Eye (tissue), 1 donor: ENCODE measurements at places on chromosomes 13 and 19.
A peak's percentile ranks its signal among the peaks of the same experiment; 100 is the strongest.

GRCh38 chr13:98478189-98479129, 98.4 kb downstream of the STK24 start:
- no peak for DNase-seq

DNA sequence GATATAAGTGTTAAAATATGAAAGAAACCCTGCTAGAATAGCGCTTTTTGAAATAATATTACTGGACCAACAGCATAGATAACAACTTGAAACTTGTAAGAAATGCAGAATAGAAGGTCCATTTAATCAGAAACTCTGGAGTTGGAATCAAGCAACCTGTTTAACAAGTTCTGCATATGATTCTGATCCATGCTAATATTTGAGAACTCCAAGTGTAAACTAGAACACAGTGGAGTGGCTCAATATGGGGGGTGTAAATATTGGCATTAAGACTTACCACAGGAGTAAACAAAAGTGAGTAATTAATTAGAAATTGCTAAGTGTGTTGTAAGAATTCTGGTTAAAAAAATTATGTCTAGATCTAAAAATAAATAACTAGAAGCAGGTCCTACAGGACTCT, 151.2 kb downstream of the SLITRK1 start:
- no peak for DNase-seq

GRCh38 chr19:54421521-54421920, 6.3 kb downstream of the TTYH1 start:
- peak; percentile 21 for DNase-seq

DNA sequence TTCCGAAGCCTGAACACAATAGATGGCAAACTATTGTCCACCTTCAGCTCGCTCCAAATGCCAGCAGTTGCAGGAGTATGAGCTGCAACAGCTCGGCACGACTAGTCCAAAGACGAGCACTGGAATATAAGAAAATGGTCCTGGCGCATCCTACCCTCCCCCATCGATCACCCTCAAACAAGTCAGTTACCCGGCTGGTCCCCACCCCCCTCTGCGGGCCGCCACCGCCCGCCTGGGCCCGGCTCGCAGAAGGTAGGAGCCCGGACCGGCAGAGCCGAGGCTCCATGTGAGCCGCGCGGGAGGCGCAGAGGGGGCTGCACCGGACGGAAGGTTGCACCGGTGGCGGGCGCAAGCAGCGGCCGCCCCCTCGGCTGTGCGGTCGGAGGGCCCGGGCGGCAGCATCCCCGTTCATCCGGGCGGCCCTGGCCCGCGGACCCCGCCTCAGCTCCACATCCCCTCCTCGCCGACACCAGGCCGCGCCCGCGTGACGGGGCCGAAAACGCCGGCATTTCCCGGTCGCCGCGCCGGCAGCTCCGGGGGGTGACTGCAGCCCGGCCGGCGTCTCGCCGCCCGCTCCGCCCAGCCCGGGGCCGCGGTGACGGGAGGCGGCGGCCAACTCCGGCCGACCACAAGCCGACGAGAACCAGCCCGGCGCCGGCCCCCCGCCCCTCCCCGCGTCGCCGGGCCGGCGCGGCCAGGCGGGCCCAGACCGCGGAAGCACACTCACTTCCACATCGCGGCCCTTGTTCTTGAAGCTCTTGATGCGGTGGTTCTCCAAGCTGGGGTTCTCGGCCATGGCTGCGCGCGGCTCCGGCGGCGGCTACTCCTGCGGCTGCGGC, 552 bp downstream of the KPNA3 start:
- peak; percentile 85 for DNase-seq

GRCh38 chr19:40529093-40529954, 47.3 kb upstream of the SHKBP1 start:
- DNase-seq, result peak; percentile 95

- DNase-seq, result no peak
Observed at GRCh38 chr13:42022796-42023493, 25.5 kb upstream of the DGKH start.

- DNase-seq, result no peak
Observed at GRCh38 chr19:5078666-5079065, 109.8 kb downstream of the KDM4B start.

GRCh38 chr19:7382694-7383093, 34.0 kb downstream of the ARHGEF18 start:
- DNase-seq, result no peak

- DNase-seq, result no peak
Observed at GRCh38 chr13:39210961-39211534, 172.8 kb downstream of the NHLRC3 start.

DNA sequence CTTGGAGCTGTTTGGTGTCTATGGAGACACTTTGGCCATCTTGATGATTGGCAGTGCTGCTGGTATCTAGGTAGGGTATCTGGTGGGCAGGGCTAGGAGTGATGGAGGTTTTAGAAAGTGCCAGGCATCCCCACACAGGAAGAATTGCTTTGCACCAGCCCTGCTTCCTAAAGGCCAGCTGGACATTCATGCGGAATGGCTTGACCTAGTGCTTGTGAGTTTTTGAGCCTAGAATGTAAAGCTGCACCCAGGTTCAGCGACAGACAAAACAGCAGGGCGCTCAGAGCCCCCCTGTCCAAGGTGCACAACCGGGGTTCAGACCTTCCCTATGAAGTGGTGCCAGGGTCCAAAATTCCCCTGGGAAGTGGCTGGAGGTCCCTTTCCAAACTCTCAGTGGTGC, 93.1 kb downstream of the ING1 start:
- no peak for DNase-seq

- no peak for DNase-seq
Observed at GRCh38 chr19:33231511-33231910, 5.9 kb upstream of the SLC7A10 start.
